ENCODE measurements at places on chromosomes 16 and 17. TPM values are rescaled to one million over a fixed set of nuclear protein-coding genes. Genes with fewer than 3 reads are reported as not detected.

- DNase-seq, result no peak
Observed at GRCh38 chr16:17939122-17939536, 397.4 kb downstream of the NPIPA8 start.

GRCh38 chr17:17125136-17126084 lies 80.7 kb downstream of the PLD6 start:
- DNase-seq, result no peak

- DNase-seq, result peak; percentile 67
Observed at GRCh38 chr16:23469814-23470213, 16.8 kb upstream of the COG7 start.

GRCh38 chr17:863880-864279 lies 81.7 kb downstream of the MRM3 start:
- DNase-seq, result no peak

GRCh38 chr16:79605999-79606398 lies 5.5 kb upstream of the MAF start:
- DNase-seq, result no peak

- no peak for DNase-seq
Observed at GRCh38 chr17:72266112-72266775, 145.4 kb downstream of the SOX9 start.

GRCh38 chr17:2602597-2603017 lies 9.2 kb downstream of the PAFAH1B1 start:
- DNase-seq, result no peak

Gene CAVIN1
- total RNA-seq, result 129 TPM

All from gastrocnemius medialis (tissue), 4 donors.